Testis (tissue), 5 donors: ENCODE measurements at places on chromosomes 4 and X.

GRCh38 chrX:43703211-43703791, 47.2 kb downstream of the MAOA start:
- no peak for DNase-seq

DNA sequence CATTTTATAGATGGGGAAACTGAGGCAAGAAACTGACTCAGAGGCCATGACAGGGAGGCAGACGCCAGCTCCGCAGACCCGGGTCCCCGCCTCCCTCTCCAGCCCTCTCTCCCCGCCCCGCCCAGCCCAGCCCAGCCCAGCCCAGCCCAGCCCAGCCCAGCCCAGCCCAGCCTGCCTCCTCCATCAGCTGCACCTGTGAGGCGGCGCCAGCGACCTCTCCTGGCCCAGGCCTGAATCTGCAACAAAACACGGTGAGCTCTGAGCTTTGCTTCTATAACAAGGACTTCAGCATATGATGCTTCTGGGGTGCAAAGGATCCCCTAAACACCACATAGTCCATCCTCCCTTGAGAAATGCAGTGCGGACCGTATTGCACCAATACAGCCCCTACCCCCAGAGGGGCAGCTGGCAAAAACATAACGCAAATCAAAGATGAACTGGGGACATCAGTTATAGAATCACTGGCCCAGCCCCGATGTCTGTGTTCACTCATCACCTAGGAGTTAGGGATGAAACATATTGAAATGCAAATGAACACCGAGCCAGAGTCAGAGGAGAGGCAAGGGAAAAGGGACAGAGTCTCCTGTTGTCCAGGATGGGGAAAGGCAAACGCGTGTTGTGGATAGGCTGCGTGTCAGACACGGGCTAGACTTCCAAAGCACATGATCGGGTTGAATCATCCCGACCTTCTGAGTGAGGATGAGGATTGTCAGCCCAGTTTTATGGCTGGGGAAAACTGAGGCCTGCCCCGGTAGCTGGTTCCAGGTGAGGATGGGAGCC, 216.1 kb upstream of the PSAPL1 start:
- DNase-seq = peak; percentile 44

GRCh38 chr4:145881576-145881975, 57.0 kb downstream of the ZNF827 start:
- no peak for DNase-seq

- DNase-seq = no peak
These were observed 37.0 kb downstream of the HTT start for GRCh38 chr4:3111461-3111860.

- no peak for DNase-seq
These were observed 61.3 kb downstream of the EIF4E start for GRCh38 chr4:98867648-98868047.

- no peak for DNase-seq
These were observed 5.6 kb downstream of the TMEM33 start for GRCh38 chr4:41940834-41941233.

DNA sequence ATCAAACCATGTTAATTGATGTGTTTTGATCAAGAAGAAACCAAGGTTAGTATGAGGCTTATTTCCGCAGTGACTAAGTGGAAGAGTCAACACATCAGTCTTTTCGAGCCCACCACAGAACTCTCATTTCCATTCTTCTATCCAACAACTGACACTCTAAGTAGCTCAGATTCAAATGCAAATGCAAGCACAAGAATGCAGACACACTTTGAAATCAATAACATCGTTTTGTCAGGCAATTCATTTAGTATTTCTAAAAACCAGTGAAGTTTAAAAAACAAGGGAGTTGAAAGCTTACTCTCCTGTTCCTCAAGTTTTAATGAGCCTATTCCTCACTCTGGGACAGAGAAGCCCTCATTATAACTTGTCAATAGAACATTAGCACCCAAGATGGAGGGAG, 433.1 kb downstream of the ZIC3 start:
- no peak for DNase-seq

- no peak for DNase-seq
These were observed 221.0 kb upstream of the NWD2 start for GRCh38 chr4:37023504-37023903.

DNA sequence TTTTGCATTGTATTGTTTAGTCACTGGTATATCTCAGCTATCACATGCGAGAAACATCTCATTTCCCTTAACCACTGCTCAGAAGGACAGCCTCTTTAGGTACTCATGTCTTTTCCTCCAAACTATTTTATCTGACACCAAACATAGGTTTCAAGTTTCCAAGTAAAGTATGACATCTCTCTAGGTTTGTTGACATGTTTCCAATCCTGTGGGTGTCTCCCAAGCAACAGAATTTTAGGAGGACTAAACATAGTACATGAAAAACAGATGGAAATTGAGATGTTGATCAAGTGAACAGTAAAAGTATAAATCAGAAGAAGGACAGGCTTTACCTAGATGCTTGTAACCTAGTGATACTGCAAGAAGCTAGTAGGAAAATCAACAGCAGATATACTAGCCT, 371.4 kb downstream of the DTHD1 start:
- no peak for DNase-seq
